Effector memory CD8-positive, alpha-beta T cell (primary cell): ENCODE measurements at places on chromosomes 3 and 15.

- no peak for DNase-seq
These were observed 236.9 kb downstream of the TP63 start for GRCh38 chr3:189868061-189868460.

DNA sequence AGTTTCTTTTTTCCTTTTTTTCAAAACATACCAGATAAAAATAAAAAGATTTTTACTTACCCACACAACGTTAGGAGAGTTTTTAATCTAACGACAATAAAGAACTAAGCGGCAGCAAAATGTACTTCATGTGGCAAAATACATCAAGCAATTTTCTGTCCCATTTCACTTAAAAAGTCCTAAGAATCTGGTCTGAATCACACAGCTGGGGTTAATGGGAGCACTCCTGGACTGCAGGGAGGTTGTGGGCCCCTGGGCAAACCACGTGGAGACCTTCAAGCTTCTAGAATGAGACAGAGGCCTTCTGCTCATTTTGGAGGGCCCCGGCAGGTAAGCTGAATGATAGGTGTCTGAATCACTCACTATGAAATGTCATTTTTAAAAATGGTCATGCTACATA, 193.8 kb downstream of the RORA start:
- no peak for DNase-seq

DNA sequence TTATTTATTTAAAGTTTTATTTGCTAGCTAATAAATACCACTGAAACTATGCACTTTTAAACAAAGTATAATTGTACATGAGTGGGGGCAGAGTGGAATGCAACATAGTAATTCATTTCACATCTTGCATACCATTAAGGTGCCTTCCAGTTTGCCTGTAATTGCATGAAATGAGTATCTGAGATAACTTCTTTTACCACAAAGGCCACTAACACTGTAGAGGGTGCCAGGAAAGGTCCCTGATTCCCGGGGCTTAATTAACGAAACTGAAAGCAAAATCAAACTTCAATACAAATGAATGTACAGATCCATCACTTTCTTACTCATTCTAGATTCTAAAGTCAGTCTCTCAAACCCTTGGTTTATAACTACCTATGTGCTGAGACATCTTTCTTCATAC, 2.1 kb downstream of the CD47 start:
- DNase-seq: peak; percentile 39

- DNase-seq: no peak
These were observed 15.1 kb downstream of the U2SURP start for GRCh38 chr3:143016321-143016972.
